ENCODE measurements at places on chromosomes 5 and 9. TPM values are rescaled to one million over a fixed set of nuclear protein-coding genes. Genes with fewer than 3 reads are reported as not detected.

GRCh38 chr5:176574297-176574591 lies 25.1 kb downstream of the CDHR2 start:
- H3K4me1 ChIP-seq: no peaks in the 10 kb centered on the region
- H3K27ac ChIP-seq: no peak overlapping the region
- no peak for DNase-seq
- peaks cover 31% of the 10 kb centered on the region for H3K27me3 ChIP-seq

DNA sequence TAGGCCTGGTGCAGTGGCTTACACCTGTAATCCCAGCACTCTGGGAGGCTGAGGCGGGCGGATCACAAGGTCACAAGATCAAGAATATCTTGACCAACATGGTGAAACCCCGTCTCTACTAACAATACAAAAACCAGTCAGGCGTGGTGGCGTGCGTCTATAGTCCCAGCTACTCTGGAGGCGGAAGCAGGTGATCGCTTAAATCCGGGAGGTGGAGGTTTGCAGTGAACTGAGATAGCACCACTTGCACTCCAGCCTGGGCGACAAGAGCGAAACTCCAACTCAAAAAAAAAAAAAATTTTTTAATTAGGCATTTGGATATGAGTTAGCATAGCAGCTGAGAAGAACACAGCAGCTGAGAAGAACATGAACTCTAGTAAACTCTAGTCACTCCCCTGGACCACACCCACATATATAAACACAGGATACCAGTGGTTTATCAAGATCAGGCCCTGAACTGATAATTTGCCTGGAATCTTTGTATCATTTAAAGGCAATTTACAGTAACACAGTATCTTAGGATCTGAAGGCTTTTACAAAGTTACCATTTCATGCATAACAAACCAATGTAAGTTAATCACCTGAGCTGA lies 4.6 kb upstream of the UGCG start:
- H3K36me3 ChIP-seq: no peaks in the 10 kb centered on the region
- no peaks in the 10 kb centered on the region for H3K27me3 ChIP-seq
- peaks cover 13% of the 10 kb centered on the region for H3K4me1 ChIP-seq
- DNase-seq: no peak

GRCh38 chr5:10762776-10763500 lies 1.9 kb upstream of the DAP start:
- H3K4me1 ChIP-seq: peaks cover 37% of the 10 kb centered on the region
- no peaks in the 10 kb centered on the region for H3K36me3 ChIP-seq
- no peak overlapping the region for H3K4me3 ChIP-seq
- no peak for DNase-seq
- H3K27me3 ChIP-seq: no peaks in the 10 kb centered on the region

DNA sequence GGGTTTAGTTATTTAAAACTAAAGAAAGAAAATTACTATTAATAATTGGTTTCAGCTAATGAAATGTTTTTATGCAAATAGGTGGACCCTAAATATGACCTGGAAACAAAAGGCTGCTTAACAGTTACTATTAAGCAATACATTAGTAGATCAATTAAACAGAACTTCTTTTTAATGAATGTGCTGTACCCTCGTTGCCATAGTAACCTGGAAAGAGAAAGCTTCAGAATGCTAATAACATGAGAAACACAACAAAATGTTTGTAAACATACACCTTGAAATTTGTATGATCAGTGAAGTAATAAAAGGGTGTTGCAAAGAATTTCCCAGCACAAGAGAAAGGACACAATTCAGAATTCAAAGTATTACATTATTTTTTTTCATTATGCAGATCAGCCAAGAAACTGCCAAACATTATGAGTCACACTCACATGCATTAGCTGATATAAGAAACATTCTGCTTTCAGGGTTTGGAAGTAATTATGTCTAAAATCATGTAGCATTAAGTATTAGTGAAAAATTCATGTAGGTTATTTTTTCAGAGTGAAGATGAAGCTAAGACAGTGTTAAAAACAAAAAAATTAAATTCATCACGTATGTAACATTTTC lies 348.3 kb downstream of the ISL1 start:
- no peak for DNase-seq
- H3K36me3 ChIP-seq: no peaks in the 10 kb centered on the region
- no peaks in the 10 kb centered on the region for H3K4me1 ChIP-seq

DNA sequence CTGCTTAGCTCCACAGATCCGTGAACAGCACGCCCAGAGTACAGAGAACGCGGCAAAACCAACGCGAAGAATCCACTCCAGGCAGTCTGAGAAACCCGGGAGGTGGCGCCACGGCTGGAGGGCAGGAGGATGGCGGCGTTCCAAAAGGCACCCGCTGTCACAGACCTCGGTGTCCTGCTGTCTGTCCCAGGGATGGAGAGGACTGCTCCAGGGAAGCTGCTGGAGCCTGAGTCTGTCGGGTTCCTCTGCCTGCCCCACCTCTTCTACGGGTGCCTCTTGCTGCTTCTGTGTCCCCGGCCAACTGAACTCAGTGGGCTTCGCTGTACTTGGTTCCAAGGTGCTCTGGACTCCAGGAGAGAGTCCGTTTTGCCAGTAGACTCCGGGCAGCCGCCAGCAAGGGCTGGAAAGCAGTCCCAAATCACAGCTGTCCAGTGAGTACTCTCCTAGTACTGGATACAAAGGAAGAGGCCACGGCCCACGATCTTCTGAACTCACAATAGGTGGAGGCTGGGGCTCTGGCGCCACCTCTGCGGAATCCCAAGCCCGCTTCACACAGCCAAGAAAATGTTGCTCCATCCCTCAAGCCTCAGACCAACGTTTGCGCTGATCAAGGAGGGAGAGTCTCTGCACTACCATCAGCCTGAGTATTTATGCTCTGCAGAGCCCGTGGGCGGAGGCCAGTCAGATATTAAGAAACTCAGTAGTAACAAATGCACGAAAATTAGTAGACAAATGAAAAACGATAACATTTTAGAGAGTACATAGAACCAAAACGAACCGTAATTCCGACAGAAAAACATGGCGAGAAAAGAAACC lies 440 bp downstream of the ANXA2R start:
- H3K4me3 ChIP-seq: peak overlapping the region; percentile 56
- no peaks in the 10 kb centered on the region for H3K27me3 ChIP-seq
- peak; percentile 76 for DNase-seq
- peak overlapping the region; percentile 97 for H3K27ac ChIP-seq

DNA sequence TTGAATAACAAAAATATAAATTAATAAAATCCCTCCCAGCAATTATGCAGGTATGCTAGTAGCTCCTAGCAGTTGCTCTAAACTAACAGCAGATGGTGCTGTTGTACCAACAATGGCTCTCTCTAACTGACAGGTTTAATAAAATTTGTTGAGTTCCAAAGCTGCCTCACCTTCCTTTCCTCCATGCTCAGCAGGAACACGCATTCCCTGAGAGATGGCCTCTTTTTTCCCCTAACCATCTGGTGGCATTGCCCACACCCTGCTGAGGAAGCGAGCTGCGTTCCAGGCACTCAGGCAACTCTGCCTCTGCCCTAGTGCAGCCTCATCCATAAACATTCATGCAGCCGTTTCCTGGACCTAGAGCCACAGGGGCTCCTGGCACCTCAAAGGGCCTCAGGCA lies 106.2 kb downstream of the KLHL3 start:
- H3K27ac ChIP-seq: no peak overlapping the region
- H3K27me3 ChIP-seq: no peaks in the 10 kb centered on the region
- DNase-seq: no peak
- no peaks in the 10 kb centered on the region for H3K4me1 ChIP-seq
- no peak overlapping the region for H3K4me3 ChIP-seq

- H3K27me3 ChIP-seq: no peaks in the 10 kb centered on the region
- peak overlapping the region; percentile 96 for H3K27ac ChIP-seq
- peaks cover 70% of the 10 kb centered on the region for H3K36me3 ChIP-seq
- peaks cover 66% of the 10 kb centered on the region for H3K4me1 ChIP-seq
These were observed 5.8 kb downstream of the GRK6 start for GRCh38 chr5:177432143-177432838.

GRCh38 chr5:127440831-127441230 lies 76.6 kb upstream of the PRRC1 start:
- H3K4me1 ChIP-seq: no peaks in the 10 kb centered on the region
- no peak for DNase-seq
- H3K4me3 ChIP-seq: no peak overlapping the region
- no peaks in the 10 kb centered on the region for H3K27me3 ChIP-seq

DNA sequence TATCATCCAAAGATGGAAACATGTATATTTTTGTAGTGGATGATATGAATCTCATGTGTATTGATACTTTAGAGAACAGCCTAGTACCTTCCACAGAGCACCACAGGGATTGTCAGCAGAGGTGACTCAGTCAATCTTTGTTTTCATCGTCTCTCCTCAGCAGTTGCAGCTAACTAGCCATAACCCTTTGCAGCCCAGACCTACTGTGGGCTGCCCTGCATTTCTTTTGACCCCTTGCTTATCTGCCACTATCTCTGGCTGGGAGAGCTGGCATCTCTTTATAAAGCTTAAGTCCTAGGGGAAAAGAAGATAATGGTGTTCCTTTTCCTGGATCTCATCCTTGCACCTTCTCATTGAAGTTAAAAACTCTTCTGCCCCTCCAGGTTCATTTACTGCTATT lies 28.7 kb downstream of the HMGCR start:
- no peak overlapping the region for H3K27ac ChIP-seq
- H3K36me3 ChIP-seq: no peaks in the 10 kb centered on the region
- H3K27me3 ChIP-seq: no peaks in the 10 kb centered on the region
- no peak overlapping the region for H3K4me3 ChIP-seq

GRCh38 chr5:111394586-111394985 lies 117.7 kb downstream of the STARD4 start:
- H3K27me3 ChIP-seq: no peaks in the 10 kb centered on the region
- H3K4me1 ChIP-seq: no peaks in the 10 kb centered on the region
- no peak overlapping the region for H3K27ac ChIP-seq
- no peaks in the 10 kb centered on the region for H3K36me3 ChIP-seq
- no peak overlapping the region for H3K4me3 ChIP-seq
- DNase-seq: no peak

- no peak overlapping the region for H3K4me3 ChIP-seq
- DNase-seq: no peak
- H3K27ac ChIP-seq: no peak overlapping the region
- H3K4me1 ChIP-seq: peaks cover 4% of the 10 kb centered on the region
- H3K27me3 ChIP-seq: no peaks in the 10 kb centered on the region
These were observed 137.7 kb downstream of the PRELID2 start for GRCh38 chr5:145697251-145697990.

DNA sequence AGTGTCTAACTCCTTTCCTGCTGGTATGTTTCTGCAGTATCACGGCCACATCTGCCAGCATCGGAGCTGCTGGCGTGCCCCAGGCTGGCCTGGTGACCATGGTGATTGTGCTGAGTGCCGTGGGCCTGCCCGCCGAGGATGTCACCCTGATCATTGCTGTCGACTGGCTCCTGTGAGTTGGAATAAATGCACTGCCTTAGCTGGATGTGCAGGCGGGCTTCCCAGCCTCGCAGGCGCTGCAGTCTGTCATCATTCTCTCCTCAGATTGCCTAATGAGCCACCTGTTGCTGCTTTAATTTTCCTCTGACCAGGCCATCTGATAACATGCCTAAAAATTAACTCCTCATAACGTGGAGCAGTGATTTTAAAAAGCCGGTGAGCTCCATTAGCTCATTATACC lies 79.1 kb upstream of the PLPP6 start:
- H3K4me3 ChIP-seq: no peak overlapping the region
- no peaks in the 10 kb centered on the region for H3K4me1 ChIP-seq
- no peaks in the 10 kb centered on the region for H3K36me3 ChIP-seq
- no peaks in the 10 kb centered on the region for H3K27me3 ChIP-seq
- no peak for DNase-seq

- peaks cover 30% of the 10 kb centered on the region for H3K4me1 ChIP-seq
- no peaks in the 10 kb centered on the region for H3K27me3 ChIP-seq
- H3K36me3 ChIP-seq: no peaks in the 10 kb centered on the region
- peak within 1 kb of the TSS; percentile 93 for H3K27ac ChIP-seq
These were observed at the start of gene NREP for GRCh38 chr5:111756581-111757354. Gene NREP, minus strand, starts transcription at chr5:111757194. Its CDS starts 1,422 bp downstream, at chr5:111755772.

- no peak overlapping the region for H3K27ac ChIP-seq
- no peaks in the 10 kb centered on the region for H3K36me3 ChIP-seq
- no peak for DNase-seq
These were observed 257.5 kb downstream of the HSPA4 start for GRCh38 chr5:133309166-133309795.

- no peak overlapping the region for H3K4me3 ChIP-seq
- H3K4me1 ChIP-seq: no peaks in the 10 kb centered on the region
- no peaks in the 10 kb centered on the region for H3K27me3 ChIP-seq
- DNase-seq: no peak
These were observed 28.7 kb downstream of the STRBP start for GRCh38 chr9:123239726-123240125.

GRCh38 chr5:89893546-89893945 lies 516.0 kb downstream of the CETN3 start:
- H3K4me3 ChIP-seq: no peak overlapping the region
- H3K27ac ChIP-seq: no peak overlapping the region
- no peaks in the 10 kb centered on the region for H3K4me1 ChIP-seq

DNA sequence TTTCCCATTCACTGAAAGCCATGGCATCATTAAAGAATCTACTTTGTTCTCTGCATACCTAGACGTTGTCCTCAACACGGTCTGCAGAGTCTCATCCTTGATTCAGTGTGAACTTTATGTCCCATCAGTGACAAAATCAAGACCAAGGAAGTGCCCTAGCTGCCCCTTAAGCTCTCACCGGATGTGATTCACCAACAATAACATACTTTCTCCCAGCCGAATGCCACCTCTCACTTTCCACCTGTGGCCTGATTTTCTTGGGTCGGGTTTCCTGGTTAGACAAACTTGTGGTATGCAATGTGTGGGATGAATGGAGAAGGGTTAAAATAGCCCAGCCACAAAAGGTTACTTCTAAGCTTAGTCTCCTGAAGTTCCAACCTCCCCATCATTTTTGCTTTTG lies 145.3 kb upstream of the PAPPA start:
- no peak overlapping the region for H3K4me3 ChIP-seq
- no peak overlapping the region for H3K27ac ChIP-seq
- H3K27me3 ChIP-seq: no peaks in the 10 kb centered on the region
- no peaks in the 10 kb centered on the region for H3K4me1 ChIP-seq

GRCh38 chr5:150061538-150061995 lies 24.8 kb downstream of the CSF1R start:
- no peaks in the 10 kb centered on the region for H3K27me3 ChIP-seq
- DNase-seq: no peak
- H3K27ac ChIP-seq: no peak overlapping the region
- H3K4me3 ChIP-seq: no peak overlapping the region

Gene SEMA6A
- 24.8 TPM for total RNA-seq

Gene SPATA31D4
- not detected for total RNA-seq

Gene HTR4
- total RNA-seq: not detected

Gene ACSL6
- total RNA-seq: 0.68 TPM

Gene CCNO
- 1.1 TPM for total RNA-seq

Data from left lung (tissue), 14 donors.